ENCODE measurements at places on chromosomes 7 and 10.
A peak's percentile ranks its signal among the peaks of the same experiment; 100 is the strongest.

DNA sequence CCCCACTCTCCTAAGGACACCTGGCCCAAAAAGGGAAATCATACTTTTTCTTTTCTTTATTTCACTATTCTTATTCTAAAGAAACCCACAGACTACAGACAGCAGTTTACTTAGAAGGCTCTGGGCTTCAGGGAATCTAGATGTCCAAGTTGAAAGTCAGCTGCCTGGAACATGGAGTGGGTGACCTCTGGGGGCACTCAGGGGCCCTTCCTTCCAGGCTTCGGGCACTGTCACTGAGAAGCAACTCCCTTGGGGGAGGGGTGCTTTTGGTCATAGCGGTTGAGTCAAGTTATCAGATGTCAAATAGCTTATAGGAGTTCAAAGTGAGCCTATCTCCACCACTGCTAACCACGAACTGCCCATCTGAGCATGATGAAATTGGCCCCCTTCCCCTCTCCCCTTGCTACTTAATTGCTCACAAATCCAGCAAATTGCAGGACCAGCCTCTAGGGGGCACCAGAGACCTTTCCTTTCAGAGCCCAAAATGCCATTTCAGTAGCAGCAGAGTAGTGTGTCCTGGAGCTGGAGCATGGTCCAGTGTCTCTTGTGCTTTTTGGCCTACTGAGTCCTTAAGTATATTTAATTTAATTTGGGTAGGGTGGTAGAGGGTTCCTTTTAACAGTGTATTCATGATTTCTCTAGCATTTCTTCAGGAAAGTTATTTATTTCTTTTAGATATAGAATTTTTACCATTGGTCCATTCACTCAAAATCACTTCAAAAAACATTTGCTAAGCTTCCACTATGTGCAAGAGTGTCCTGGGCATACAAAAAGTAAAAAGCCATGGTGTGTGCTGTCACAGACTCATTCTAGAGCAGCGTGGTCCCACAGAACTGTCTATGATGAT lies 463.8 kb downstream of the KCNMA1 start:
- DNase-seq = no peak

- DNase-seq = no peak
Observed at GRCh38 chr7:135884495-135885232, 92.5 kb downstream of the MTPN start.

DNA sequence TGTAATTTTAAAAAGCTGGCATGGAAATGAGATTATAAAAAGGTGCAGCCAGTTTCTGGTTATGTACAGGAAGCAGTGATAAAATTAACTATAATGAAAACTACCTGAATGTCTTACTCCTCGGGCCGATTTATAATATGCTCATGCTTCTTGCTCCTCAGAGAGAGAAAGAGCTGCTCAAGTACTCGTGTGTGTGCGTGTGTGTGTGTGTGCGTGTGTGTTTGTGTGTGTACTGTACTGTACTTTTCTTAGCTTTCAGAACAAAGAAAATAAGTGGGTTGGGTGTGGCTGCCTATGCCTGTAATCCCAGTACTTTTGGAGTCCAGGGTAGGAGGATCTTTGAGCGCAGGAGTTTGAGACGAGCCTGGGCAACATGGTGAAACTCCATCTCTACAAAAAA lies 96.6 kb upstream of the NMT2 start:
- no peak for DNase-seq

DNA sequence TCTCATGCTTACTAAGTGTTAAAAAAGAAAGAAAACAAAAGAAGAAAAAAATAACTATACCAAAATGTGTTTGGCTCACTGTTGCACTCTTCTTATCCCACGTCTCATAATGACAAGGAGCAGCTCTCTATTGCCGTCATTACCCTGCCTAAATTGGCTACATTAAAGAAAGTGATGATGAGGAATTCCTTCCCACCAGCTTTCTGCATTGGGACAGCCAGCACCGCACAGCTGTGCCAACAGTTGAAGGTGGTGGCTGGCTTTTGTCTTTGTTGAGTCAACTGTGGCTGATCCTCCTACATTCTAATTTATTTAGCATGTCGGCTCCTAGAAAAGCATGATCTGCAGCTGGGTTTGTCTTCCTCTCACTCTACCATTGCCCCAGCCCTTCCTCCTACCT lies 751.8 kb downstream of the KCNMA1 start:
- no peak for DNase-seq

DNA sequence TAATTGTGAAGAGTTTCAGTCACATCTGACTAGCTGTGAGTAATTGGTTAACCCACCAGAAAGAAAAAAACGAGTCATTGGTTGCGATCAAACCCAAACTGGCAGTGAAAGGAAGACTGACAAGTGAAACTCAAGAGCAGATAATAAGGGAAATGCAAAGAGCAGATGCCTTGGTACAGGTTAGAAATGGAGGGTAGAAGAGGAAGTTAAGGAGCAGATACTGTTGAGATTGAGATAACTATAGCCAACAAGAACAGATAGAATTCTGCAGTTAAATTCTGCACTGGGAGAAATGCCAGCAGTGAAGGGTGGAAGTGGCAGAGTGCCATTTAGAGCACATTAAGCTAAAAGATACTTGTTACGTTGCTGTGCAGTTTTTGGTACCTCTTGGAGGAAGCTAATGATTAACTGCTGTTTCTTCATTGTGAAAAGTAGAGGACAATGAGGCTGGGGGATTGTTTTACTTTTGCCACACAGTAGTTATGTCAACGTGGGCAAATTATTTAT lies 65.8 kb downstream of the CDK13 start:
- no peak for DNase-seq

- no peak for DNase-seq
Observed at GRCh38 chr10:36591436-36591835, 534.0 kb upstream of the ANKRD30A start.

DNA sequence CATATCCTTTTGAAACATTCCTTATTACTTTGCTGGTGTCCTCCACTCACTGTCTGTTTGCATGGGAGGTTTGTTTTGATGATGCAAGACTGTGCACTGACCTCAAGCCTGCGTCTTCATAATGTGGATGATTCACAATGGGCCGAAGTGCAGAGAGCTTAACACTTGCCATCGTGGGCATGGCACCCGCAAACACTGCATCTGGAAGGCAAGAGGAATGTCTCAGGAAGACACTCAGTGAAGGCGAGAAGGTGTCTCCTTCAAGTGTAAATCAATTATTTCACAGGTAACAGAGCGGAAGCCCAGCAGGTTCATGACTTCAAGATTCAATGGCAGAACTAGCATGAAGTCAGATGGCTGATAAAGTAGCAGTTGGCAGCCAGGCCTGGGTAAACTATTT lies 98.1 kb downstream of the DPY19L1 start:
- no peak for DNase-seq

DNA sequence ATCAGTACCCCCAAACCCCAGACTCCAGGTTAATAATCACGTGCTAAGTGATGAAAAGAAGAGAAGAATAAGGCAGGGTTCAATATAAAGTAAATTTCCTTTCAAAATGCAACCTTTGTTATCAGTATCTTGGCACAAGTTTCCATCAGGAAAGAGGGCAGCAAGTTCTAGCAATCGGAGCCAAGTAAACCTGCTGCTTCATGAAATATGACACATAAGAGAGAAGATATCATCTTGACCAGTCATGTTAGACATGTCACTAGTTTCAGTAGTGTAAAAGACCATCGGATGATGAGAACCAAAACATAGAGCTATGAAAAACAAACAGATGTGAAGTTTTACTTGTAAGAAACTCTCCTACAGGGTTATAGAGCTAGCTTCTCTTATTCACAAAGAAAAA lies 44.0 kb downstream of the AASS start:
- no peak for DNase-seq

DNA sequence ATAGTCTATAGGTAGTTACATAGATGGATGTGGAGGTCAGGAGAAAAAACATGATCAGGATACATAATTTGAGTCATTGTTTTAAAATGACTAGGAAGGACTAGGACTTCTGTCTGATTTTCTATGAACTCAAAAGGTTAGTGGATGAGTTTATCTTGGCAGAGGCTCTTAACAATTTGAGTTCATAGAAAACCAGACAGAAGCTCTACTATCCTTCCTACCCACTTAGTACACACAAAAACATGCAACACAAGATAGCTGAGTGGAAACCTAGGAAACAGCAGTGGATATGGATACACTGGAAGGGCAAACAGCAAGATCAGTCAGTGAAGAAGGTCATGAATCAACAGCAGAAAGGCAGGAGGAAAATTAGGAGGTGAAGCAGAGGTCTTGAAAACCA lies 84.6 kb downstream of the VPS50 start:
- DNase-seq = no peak

DNA sequence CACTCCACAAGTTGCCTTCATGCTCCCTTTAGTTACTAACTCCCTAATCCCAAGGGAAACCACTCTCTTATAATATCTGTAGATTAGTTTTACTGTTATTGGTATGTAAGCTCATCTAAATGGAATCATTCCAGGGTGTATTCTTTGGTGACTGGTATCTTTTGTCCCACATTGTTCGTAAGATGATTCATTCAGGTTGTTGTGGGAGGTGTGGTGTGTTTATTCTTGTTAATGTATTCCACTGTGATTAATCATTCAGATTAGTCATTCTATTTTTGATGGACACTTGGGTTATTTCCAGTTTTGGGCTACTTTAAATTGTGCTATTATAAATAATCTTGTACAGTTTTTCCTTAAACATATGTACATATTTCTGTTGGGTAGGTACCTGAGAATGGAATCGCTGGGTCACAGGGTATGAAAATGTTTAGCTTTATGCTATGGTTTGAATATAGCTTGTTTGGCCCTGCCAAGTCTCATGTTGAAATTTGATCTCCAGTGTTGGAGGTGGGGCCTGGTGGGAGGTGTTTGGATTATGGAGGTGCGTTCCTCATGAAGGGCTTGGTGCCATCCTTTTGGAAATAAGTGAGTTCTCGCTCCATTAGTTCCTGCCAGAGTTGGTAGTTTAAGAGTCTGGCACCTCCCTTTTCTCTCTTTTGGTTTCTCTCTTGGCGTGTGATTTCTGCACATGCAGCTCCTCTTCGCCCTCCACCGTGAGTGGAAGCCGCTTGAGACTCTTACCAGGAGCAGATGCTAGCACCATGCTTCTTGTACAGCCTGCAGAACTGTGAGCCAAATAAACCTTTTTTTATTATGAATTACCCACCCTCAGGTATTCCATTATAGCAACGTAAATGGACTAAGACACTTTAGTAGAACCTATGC lies 13.8 kb downstream of the BTRC start:
- DNase-seq = no peak

DNA sequence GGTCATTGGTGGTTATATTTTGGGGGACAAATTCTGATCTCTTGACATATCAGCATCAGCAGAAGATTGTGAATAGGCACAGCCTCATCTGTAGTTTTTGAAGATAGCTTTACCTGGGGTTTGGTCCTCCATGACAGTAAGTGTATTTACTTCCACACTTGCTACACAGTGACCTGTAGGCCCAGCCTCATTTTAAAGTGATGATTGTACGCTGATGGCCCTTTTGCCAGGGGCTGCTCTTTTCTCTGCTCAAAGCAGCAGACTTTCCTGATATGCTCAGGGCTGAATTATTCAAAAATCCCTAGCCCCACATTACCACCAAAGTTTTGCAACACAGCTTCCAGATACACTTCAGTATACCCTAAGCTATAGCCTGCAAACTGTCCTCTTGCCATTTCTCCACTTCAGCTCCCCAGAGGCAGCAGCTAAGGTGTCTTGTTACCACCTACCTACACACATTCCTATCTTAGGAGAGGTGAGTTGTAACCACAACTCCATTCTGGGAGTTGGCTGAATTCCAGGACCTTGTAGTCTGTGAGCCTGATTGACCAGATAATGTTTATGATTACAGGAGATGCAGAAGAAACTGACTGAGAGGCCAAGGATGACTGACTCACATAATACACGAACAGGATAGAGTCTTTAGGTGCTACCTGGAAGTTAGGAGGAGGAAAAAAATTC lies 6.0 kb downstream of the ASB4 start:
- DNase-seq = no peak

GRCh38 chr10:38003588-38003987 lies 6.9 kb upstream of the ZNF33A start:
- DNase-seq = no peak

GRCh38 chr10:97550336-97551149 lies 22.0 kb upstream of the ANKRD2 start:
- no peak for DNase-seq

DNA sequence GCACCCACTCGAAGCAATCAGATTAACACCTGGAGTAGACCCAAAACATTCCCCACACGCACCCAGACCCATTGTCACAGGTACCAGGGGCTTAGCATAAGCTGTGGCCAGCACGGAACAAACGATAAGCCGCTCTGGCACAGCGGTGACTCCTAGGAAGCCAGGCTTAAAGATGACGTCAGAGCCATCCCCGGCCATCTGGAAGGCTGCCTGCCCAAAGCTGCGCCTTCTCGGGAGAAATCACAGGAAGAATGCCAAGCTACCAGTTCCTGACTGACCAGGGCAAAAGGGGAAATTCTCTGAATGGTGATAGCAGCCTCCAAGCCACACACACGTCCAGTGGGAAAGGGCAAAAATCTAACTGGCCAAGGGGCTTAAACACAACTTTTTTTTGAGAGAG lies 13.0 kb upstream of the WIPI2 start:
- peak; percentile 25 for DNase-seq

- DNase-seq = no peak
Observed at GRCh38 chr7:102415685-102416225, 17.6 kb upstream of the ORAI2 start.

- DNase-seq = no peak
Observed at GRCh38 chr7:56206420-56206819, 90.2 kb upstream of the NUPR2 start.

GRCh38 chr10:44028384-44029137 lies 356.3 kb downstream of the CXCL12 start:
- DNase-seq = no peak

DNA sequence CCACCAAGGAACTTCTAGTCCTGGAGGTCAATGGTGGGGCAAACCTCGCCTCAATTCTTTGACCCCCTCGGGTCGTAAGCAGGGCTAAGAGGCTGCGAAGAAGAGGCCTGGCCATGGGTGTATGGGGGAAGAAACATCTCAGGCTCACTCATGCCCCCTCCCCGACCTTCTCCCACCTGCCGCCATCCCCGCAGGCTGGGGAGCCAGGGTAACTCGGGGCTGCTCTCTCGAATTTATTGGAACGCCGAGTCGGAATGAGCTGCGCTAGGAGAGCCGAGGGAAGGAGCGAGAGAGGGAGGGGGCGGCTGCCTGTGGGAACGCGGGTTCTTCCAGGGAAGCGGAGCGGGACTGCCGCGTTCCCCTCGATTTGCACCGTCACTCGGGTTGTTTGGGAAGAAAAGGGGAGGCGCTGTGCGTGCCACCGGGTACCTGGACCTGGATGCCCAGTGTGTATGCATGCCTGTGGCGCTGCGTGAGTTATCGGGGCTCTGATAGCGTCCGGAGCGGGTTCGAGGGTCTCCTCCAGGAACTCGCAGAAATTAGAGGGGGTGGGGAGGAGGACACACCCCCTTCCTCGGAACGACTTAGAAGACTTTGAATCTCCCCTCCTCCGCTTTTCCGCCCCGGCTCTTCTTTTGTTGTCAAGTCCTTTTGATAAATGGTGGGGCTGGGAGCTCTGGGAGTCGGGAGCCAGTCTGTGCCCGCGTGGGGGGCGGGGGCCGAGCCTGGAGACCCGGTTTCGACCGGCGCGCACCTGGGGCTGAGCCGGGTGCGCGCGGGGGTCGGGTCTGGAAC lies 1.8 kb upstream of the ZNF503 start:
- no peak for DNase-seq

All from cerebellar nuclear complex (tissue), 1 donor.